ENCODE measurements at places on chromosomes 7 and 10.

- DNase-seq, result no peak
Measured at GRCh38 chr10:126240483-126240882, 147.8 kb downstream of the ADAM12 start.

DNA sequence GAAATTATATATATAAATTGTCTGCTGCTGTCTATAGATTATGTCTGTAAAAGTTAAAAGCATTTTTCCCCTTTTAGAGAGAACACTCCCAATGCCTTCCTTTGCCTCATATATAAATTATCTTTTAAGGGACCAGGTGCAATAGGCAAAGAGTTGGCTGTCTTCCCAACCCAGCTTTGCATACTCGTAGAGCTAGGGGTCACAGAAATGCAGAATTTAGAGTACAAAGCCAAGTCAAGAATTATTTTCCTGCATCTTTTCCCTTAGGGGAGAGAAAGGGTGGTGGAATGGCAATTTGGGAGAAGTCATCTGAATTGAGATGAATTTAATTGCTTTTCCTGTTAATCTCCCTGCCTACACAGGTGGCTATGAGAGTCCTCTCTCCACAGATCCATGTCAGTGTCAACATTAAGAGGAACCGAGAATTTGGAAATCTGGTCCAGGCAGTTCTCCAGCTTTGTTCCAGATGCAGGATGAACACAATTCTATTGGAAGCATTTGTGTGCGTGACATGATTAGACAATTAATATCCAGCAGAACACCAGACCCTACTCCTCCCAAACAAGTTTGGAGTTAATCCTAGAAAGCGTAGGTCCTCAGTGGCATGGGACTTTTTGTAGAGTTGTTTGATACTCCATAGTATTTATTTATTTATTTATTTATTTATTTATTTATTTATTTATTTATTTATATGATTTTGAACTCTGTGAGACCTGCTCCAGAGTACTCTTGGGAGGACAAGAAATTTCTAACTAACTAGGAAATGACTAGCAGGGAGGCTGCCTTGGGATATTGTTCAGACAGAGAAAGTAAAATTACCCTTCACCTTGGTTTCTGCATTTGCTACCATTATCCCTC, 80.3 kb upstream of the SKAP2 start:
- DNase-seq, result peak; percentile 82

- DNase-seq, result no peak
Measured at GRCh38 chr10:118838364-118838763, 83.6 kb upstream of the CACUL1 start.

- DNase-seq, result peak; percentile 44
Measured at GRCh38 chr7:100626530-100627237, 14.3 kb downstream of the MOSPD3 start.

GRCh38 chr7:101733713-101734475, 83.5 kb upstream of the CUX1 start:
- no peak for DNase-seq

All from NCI-H1048 (cell line).